ENCODE measurements at places on chromosomes 16 and 17. TPM values are rescaled to one million over a fixed set of nuclear protein-coding genes. Genes with fewer than 3 reads are reported as not detected.

Gene ZNF469
- total RNA-seq, result 9.7 TPM

Gene MAP2K3
- total RNA-seq, result 19.3 TPM

Gene KCNAB3
- 1.7 TPM for total RNA-seq

Gene HSPB9
- not detected for total RNA-seq

Gene OTOA
- under 0.01 TPM for total RNA-seq

Gene BCAR1
- 87.2 TPM for total RNA-seq

Gene TEKT5
- total RNA-seq, result not detected

Gene DNAH3
- under 0.01 TPM for total RNA-seq

Gene KRTAP2-1
- not detected for total RNA-seq

Gene MILR1
- total RNA-seq, result 3.9 TPM

Gene KRT9
- total RNA-seq, result not detected

Gene TBX6
- total RNA-seq, result 0.32 TPM

Gene ZPBP2
- not detected for total RNA-seq

Gene MT4
- total RNA-seq, result not detected

Gene SOX15
- under 0.01 TPM for total RNA-seq

Gene IL34
- total RNA-seq, result 1.7 TPM

Gene MYL11
- not detected for total RNA-seq

Gene ATP2A1
- total RNA-seq, result under 0.01 TPM

Gene PDE6G
- not detected for total RNA-seq

Gene LRRC46
- under 0.01 TPM for total RNA-seq

Gene EVI2B
- total RNA-seq, result under 0.01 TPM

Gene GLIS2
- total RNA-seq, result 4.8 TPM

Gene TBC1D3D
- not detected for total RNA-seq

Gene CD300LG
- not detected for total RNA-seq

Gene DRC7
- total RNA-seq, result not detected

Gene GRIN2A
- under 0.01 TPM for total RNA-seq

Gene ICAM2
- total RNA-seq, result 1.3 TPM

Gene C16orf92
- not detected for total RNA-seq

Gene AANAT
- total RNA-seq, result not detected

Gene ACE
- total RNA-seq, result 1.3 TPM

Gene CLEC18C
- 0.43 TPM for total RNA-seq

Gene RPRML
- total RNA-seq, result not detected

Gene MPP2
- 1.3 TPM for total RNA-seq

Gene TRPV2
- total RNA-seq, result 53.5 TPM

Gene KRTAP1-5
- total RNA-seq, result 16.4 TPM

Gene SAMD14
- total RNA-seq, result 5.8 TPM

Gene MYO15B
- 3.9 TPM for total RNA-seq

Gene SPN
- not detected for total RNA-seq

Gene GDPD3
- total RNA-seq, result 0.43 TPM

Gene USH1G
- total RNA-seq, result not detected

Gene RNF227
- 4.2 TPM for total RNA-seq

Gene KRT40
- not detected for total RNA-seq

Gene OR2C1
- total RNA-seq, result not detected

Gene ACSM5
- under 0.01 TPM for total RNA-seq

Gene ZNF597
- 5.2 TPM for total RNA-seq

Gene IFT20
- 51.4 TPM for total RNA-seq

Gene RARA
- total RNA-seq, result 20.3 TPM

Gene APOBR
- total RNA-seq, result not detected

Gene GP1BA
- not detected for total RNA-seq

Gene CACNG5
- total RNA-seq, result not detected

Gene TM4SF5
- total RNA-seq, result not detected

Gene CPHXL2
- total RNA-seq, result not detected

Gene WNT3
- total RNA-seq, result 0.97 TPM

Gene TUBG2
- total RNA-seq, result 11.7 TPM

Gene MRC2
- 336 TPM for total RNA-seq

All from fibroblast of villous mesenchyme (primary cell).